ENCODE measurements at places on chromosomes 13 and 19.

DNA sequence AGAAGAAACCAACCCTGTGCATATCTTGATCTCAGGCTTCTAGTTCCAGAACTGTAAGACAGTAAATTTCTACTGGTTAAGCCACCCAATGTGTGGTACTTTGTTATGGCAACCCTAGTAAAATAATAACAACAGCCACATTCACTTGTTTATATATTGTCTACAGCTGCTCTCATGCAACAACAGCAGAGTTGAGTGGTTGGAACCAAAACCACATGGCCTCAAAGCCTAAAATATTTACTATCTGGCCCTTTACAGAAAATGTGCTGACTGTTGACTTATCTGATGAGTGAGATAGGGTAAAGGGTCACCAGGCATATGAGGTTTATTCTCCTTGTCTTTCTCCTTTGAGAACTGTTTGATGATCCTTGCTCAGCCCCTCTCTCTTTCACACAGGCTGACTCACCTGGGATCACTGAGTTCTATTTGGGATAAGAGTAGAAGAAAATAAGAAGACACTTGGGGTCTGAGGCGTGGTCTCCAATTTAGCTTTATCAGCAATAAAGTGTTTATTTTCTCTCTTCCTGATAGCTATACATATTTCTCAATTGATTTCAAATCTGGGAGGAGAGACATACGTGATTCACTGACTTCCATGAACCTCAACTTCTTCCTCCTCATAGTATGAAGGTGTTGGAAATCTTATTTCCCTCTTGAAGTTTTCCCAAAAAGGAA is 227.5 kb upstream of the STARD13 start:
- no peak for DNase-seq

- no peak for DNase-seq
Measured at GRCh38 chr13:40969169-40969901, 49.8 kb downstream of the ELF1 start.

- DNase-seq, result no peak
Measured at GRCh38 chr19:5903056-5903623, 450 bp downstream of the NDUFA11 start.

GRCh38 chr19:41192574-41193429 is at the start of gene CYP2S1:
Gene CYP2S1 (plus strand): TSS chr19:41193219. CDS start chr19:41193265, 46 bp downstream.
- no peak for DNase-seq

DNA sequence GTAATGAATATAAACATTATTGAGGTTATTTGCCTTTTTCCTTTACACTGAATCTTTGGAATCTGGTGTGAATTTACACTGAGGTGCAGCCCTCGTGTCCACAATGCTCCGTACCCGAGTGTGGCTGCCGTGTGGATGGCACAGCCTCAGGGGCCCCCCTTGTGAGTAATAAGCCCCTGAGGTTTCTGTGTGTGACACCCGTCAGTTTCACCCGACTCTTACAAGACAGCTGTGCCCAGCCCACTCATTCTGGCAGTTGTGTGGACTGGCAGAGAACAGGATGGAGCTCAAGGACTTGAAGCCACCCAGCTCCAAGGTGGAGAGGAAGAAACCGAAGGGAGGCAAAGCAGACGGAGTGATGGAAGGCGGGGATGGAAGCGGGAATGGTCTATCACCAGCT is 7.8 kb downstream of the PROZ start:
- no peak for DNase-seq

GRCh38 chr19:49985871-49986270 is 24.9 kb upstream of the SIGLEC11 start:
- DNase-seq, result no peak

- no peak for DNase-seq
Measured at GRCh38 chr13:36750461-36750860, 68.6 kb upstream of the RFXAP start.

DNA sequence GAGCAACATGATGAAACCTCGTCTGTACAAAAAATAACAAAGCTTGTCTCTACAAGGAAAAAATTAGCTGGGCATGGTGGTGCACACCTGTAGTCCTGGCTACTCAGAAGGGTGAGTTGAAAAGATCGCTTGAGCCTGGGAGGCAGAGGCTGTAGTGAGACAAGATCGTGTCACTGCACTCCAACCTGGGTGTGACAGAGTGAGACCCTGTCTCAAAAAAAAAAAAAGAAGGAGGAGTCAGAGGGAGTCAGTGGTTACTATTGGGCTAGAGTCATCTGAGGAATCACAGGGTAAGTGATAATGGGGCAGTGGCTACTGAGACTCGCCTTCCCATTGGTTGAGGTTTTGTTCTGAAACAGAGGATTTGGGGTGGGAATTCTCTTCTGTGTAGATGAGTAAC is 1.9 kb upstream of the GPI start:
- DNase-seq, result no peak

GRCh38 chr13:34719060-34719875 is 222.8 kb upstream of the NBEA start:
- DNase-seq, result peak; percentile 93

- no peak for DNase-seq
Measured at GRCh38 chr19:35346193-35347052, 1.3 kb upstream of the FFAR1 start.

DNA sequence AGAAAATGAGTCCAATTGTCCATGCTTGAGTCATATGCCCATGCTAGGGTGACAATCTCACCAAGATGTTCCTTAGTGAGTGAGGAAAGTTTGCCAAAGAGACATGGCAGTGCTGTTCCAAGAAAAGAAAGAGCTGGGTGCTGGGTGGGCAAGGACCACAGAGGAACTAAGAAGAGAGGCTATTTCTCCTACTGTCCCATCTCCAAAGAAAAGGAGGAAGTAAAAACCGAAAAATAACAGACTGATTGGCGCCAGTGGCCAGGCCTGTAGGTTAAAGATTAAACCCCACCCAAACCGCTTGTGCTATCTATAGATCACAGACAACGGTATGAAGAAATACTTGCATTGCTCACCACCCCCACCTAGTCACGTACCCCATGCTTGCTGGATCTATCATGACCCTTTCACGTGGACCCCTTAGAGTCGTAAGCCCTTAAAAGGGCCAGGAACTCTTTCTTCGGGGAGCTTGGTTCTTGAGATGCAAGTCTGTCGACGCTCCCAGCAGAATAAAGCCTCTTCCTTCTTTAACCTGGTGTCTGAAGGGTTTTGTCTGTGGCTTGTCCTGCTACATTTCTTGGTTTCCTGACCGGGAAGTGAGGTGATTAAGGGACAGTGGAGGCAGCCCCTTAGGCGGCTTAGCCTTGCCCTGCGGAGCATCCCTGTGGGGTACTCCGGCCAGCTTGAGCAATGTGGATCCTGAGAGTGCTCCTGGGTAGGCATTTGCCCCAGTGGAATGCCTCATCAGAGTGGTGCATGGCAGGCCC is 606.5 kb downstream of the UQCRFS1 start:
- no peak for DNase-seq

- DNase-seq, result no peak
Measured at GRCh38 chr13:39159393-39159792, 121.1 kb downstream of the NHLRC3 start.

DNA sequence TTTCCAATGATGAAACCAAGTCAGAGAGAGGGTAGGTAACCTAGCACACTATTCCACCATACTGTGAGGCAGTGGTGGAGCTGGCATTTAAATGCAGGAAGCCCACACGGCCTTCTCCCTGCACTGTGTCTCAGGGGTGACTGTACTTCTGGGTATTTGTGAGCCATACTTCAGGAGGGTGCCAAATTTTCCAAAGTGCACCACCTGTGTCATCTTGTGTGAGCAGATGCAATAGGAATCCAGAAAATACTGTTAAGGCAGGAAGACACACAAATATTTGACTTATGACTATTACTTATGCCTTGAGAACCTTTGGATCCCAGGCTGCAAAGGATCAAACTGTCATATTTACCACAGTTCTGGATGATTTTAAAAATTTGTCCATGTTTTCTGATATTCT is 17.3 kb downstream of the ZNF229 start:
- DNase-seq, result no peak

DNA sequence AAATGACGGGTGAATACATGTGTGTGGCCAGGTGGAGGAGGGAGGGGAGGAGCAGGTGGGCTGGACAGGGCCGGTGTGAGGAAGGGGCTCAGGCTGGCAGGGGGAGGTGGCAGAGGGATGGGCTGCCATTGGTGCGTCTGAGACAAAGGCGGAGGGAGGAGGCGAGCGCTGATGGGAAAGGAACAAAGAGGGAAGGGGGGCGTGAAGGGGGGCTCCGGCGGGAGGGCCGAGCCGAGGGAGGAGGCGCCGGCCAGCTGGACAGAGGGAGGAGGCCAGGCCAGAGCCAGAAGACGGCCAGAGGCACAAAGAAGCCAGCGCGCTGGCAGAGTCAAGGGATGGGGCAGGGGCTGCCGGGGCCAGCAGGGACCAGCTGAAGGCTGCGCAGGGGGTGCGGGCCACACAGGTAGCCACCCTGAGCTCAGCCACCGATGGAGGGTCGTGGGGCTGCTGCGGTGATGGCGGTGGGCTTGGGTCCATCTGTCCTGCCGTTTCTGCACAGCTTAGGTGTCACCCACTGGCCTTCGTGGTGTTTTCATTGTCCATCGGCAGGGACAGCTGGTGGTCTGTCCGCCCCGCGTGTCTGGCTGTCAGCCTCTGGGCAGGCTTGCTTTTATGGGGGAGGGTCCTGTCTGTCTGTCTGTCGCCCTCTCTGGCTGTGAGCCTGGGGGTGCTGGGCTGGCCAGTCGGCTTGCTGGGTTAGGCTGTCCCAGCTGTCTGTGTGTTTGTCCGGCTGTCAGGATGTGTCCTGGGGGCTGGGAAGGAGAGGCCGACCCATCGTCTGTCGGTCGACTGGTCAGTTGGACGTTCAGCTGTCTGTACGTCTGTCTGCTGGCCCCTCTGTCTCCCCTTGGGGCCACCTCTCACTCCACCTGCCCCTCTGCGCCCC is 2.2 kb downstream of the APC2 start:
- no peak for DNase-seq

GRCh38 chr19:8456064-8456463 is 11.3 kb downstream of the HNRNPM start:
- DNase-seq, result no peak

DNA sequence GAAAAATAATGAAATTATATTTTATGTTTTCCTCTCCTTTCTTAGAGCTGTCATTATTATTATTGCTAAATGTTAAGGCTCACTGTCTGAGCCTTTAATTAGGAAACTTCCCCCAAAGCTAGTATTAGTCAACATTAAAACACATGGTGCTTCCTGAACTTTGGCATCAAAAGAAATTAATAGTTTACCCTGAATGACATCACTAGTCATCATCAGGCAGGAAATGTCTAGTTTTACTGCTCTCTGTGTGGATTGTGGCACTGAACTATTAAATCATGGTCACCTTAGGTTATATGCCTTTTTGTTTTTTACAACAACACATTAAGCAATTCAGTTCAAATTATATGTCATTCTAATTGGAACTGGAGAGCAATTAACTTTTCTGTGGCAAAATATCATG is 595.5 kb downstream of the SLITRK1 start:
- DNase-seq, result no peak

DNA sequence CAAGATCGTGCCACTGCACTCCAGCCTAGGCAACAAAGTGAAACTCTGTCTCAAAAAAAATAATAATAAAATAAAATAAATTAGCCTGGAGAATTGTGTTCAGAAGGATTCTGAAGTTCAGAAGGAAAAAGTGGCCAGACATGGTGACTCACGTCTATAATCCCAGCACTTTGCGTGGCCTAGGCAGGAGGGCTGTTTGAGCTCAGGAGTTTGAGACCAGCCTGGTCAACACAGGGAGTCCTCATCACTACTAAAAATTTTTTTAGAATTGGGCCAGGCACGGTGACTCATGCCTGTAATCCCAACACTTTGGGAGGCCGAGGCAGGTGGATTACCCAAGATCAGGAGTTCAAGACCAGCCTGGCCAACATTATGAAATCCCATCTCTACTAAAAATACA is 6.0 kb downstream of the RDH8 start:
- no peak for DNase-seq

DNA sequence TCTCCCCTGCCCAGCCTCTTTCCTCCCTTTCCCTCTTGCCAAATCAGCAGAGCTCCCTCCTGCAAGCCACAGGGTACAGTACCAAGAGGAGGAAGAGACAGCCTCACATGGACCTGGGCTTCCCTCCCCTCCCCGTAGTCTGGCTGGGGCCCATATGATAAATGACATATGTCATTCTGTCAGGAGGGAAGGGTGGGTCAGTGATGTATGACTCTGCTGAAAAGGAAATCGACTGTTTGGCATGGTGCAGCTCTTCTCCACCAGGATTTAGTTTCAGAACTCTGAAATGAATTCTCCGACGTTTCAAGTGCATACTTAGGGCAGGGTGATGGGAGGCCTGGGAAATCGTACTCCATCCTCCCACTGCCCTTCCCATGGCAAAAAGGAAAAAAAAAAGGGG is 9.8 kb downstream of the TSHZ3 start:
- DNase-seq, result no peak

- no peak for DNase-seq
Measured at GRCh38 chr13:24288870-24289269, 20.5 kb upstream of the C1QTNF9 start.

GRCh38 chr19:8512115-8512967 is 1.6 kb downstream of the ZNF414 start:
- peak; percentile 38 for DNase-seq

- no peak for DNase-seq
Measured at GRCh38 chr13:21133077-21133476, 43.3 kb downstream of the SKA3 start.

GRCh38 chr13:64130600-64130999 is 2715.0 kb upstream of the PCDH20 start:
- DNase-seq, result no peak

- DNase-seq, result no peak
Measured at GRCh38 chr13:32384702-32385101, 43.2 kb downstream of the N4BP2L1 start.

DNA sequence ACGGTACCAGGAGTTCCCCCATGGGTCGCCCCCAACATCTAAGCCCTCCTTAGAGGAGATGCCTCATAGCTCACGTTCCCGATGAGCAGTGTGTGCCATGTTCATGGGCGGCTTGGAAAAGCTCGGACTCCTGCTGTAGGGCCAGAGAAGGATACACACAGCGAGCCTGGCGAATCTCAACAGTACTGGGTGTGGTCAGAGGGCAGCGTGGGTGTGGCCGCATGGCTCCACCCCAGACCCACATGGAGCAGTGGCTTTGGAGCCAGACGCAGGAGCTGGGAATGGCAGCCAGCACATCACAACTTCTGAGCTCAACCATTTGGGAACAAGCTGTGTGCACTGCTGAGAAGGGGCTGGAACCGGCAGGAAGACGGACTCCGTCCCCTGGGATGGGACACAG is 15.6 kb downstream of the CAPS start:
- DNase-seq, result no peak

DNA sequence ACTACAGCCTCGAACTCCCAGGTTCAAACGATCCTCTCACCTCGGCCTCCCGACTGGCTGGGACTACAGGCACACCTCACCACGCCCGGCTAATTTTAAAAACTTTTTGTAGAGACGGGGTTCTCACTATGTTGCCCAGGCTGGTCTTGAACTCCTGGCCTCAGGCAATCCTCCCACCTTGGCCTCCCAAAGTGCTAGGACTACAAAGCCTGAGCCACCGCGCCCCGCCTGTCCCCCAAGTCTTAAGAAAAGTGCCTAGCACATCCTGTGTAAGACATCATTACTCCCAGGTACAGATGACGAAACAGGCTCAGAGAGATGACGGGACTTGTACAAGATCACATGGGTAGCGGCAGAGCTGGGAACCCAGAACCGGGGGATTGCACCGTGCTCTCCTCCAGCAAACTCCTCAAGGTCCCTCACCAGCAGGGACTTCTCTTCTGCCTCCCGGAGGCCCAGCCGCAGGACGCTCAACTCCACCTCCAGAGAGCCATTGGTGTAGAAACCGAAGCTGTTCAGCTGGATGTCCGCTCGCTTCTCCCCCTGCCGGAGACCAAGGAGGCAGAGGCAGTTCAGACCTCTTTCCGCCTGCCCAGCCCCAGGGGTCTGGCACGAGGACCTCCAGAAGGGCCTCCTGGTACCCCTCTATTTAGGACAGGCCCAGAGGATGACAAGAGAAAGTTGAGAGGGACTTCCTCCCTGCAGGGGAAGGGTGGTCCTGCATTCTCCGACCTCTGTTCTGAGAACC is 1.0 kb downstream of the GPR108 start:
- DNase-seq, result peak; percentile 45

Data from SHP77 treated with DMSO at 0.1 percent for 48 hours (cell line).